ENCODE measurements at places on chromosomes 7 and 10.
A peak's percentile ranks its signal among the peaks of the same experiment; 100 is the strongest.

DNA sequence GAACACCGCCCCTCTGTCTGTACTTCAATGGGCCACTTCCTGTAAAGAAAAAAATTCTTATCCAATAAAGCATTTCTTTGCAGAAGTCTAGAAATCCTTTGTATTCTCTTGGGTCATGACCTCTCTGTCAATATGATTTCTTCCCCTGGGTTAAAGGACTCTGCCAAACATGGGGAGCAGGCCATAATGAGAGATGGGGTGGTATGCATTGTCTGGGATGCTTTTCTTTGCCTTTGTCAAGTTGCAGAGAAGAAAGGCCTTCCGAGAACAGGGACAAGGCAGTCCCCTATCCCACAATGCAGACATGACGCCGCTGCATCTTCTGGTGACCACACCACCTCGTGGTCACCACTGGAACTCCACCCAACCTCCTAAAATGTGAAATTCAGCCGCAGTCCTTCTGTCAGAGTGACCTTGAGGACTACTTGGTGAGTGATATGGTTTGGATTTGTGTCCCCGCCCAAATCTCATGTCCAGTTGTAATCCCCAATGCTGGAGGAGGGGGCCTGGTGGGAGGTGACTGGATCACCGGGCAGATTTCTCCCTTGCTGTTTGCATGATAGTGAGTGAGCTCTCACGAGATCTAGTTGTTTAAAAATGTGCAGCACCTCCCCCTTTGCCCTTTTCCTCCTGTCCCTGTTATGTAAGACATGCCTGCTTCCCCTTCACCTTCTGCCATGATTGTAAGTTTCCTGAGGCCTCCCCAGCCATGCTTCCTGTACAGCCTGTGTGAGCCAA lies 15.2 kb upstream of the FRMPD2 start:
- peak; percentile 57 for DNase-seq

DNA sequence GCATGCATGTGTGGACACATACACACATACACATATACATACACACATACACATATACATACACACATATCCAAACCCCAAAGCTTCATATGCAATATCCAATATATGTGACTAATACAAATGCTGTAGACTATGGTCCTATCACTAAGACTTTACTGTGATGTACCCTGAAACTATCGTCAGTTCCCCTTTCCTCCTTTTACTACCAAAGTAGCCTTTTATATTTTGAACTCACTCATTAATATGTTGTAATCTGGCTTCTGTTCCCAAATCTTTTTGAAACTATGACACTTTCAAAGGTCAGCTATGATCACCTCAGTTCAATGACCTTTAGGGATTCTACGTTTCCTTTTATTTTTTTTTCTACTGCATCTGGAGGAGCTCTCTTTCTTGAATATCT lies 64.8 kb upstream of the TFEC start:
- no peak for DNase-seq

GRCh38 chr10:314871-315270 lies 179.6 kb downstream of the ZMYND11 start:
- no peak for DNase-seq

GRCh38 chr7:106425017-106425719 lies 140.4 kb upstream of the NAMPT start:
- peak; percentile 98 for DNase-seq

GRCh38 chr10:24723386-24723787 lies 300 bp downstream of the ARHGAP21 start:
- no peak for DNase-seq

DNA sequence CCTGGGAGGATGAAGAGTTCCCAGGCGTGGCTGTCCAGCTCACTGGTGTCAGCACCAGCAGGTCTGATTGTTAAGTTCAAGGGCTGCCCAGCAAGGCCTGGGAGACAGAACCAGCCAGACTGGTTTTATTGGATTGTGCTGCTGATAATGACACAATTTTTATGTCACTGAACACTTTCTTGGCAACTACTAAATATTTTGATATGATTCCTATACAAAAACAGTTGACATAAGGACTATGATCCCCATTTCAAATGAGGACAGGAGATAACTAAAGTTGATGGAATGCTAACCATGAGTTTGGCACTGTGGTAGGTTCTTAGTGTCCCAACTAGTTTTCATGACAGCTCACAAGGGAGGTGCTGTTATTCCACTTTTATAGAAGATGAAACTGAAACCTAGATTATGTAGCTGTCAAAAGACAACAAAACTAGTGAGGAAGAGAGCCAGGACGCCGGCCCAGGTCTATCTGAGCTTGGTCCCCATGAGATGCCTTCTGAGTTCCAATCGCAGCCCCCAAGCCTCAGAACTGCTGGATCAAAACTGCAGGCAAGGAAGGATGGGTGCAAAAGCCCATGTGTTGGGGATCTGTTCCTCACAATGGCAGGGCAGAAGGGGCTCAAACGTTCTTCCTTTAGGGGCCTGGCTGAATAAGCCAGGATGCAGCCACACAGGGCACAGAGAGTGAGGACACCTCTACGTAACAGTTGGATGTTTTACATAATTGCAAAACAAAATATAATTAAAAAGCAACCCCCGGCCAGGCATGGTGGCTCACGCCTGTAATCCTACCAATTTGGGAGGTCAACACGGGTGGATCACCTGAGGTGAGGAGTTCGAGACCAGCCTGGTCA lies 52.8 kb downstream of the COBL start:
- DNase-seq, result peak; percentile 49

DNA sequence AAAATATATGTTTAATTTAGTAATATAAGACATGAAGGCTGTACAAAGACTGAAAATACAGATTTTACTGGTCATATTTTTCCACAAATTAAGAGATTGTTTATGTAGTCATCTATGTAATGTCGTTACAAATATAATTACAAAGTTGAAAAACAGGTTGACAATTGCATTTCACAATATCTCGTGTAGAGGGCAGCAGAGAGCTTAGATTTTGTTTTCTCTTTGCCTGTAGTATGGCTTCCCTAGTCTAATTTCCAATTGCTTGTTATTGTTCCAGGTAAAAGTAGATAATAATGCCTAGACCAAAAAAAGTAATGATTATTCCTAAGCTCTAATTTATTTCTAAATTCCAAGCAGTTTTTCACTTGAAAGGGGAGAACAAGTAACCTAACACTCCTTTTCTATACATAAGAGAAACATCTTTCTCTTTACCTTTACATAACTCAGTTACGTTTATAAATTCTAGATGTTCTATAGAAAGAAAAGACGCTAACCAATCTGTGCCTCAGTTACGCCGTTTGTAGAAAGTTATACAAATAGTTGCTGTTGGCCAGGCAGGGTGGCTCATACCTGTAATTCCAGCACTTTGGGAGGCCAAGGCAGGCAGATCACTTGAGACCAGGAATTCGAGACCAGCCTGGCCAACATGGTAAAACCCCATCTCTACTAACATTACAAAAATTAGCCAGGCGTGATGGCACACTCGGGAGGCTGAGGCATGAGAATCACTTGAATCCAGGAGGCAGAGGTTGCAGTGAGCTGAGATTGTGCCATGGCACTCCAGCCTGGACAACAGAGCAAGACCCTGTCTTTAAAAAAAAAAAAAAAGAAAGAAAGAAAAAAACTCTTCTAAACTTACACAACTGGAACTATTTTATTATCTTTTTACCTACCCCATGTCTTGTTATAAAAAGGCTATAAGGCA lies 30.0 kb downstream of the NET1 start:
- peak; percentile 64 for DNase-seq

DNA sequence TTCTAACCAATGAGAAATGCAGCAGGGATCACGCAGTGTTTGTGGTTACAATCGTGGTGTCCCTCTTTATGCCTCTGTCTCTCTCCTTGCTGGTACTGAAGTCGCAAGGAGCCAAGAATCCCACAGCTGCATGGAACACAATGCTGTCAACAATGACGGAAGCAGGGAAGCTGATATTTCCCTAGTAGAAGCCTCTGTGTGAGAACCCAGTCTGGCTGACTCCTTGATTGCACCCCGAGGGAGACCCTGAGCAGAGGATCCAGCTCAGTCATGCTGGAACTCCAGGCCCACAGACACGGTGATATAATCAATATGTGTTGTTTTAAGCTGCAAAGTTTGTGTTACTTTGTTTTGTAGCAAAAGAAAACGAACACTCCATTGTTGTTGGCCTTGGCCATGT lies 677.9 kb downstream of the PARD3 start:
- no peak for DNase-seq

GRCh38 chr10:30058570-30059132 lies 735 bp downstream of the JCAD start:
- no peak for DNase-seq

DNA sequence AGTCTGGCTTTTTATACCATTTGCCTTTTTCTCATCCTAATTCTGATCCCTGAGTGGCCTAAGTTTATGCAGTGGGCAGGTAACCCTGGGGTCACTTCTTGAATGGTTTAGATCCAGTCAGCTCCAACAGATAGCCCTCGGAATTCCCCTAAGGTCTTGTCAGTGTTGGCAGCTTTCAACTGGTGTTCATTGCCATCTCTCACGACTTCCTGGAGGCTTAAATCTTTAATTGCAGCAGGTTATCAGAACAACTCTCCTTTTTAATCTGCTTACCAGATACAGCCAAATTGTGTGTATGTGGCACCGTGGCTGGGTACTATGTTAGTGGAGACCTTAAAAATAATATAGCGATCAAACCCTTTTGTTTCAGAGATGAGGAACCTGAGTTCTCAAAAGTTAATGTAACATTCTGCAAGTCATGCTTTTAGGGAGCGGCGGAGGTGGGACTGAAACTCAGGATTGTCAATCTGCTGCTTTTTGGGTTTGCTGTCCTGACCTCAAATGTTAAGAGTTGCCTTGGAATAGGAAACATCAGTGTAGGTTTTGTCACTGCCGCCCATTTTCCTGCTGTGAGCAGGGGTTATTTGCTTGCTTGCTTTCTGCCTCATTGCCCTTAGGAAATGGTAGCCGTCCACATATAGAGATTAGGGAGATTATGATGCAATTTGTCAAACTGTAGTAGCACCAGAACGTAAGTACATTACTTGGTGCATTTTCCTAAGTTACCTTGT lies 818 bp downstream of the DLD start:
- DNase-seq, result peak; percentile 22

GRCh38 chr10:56586461-56586891 lies 225.4 kb upstream of the ZWINT start:
- no peak for DNase-seq

Data from kidney tubule cell (primary cell).